ENCODE measurements at places on chromosomes 6 and 20. TPM values are rescaled to one million over a fixed set of nuclear protein-coding genes. Genes with fewer than 3 reads are reported as not detected.

RIN2 gene
- 79.8 TPM for total RNA-seq

ATP9A gene
- total RNA-seq = 31.1 TPM

NINL gene
- total RNA-seq = 10.1 TPM

RUNX2 gene
- total RNA-seq = not detected

MDFI gene
- total RNA-seq = 26.8 TPM

SNAP91 gene
- total RNA-seq = under 0.01 TPM

OR2H2 gene
- not detected for total RNA-seq

DNA sequence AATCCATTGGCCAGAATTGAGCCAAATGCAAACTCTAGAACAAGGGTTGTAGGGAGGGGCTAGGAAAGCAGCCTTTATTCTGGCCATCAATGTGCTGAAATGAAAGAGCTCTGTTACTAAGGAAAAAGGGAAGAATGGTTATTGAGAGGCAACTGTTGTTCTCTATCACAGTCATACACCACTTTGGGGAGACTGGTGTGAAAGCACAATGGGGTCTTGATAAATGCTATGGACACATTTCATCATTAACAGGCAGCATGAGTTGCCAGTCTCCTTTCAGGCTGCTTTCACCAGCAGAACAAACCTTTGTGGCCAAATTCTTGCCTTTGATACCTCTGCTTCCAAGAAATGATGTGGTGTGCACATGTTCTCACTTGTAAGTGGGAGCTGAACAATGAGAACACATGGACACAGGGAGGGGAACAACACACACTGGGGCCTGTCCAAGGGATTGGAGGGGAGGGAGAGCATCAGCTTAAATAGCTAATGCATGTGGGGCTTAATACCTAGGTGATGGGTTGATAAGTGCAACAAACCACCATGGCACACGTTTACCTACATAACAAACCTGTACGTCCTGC, 86.2 kb downstream of the CDS2 start:
- no peak for DNase-seq

- DNase-seq = no peak
Measured at GRCh38 chr6:152329638-152330448, 307.3 kb downstream of the SYNE1 start.

GRCh38 chr6:1917626-1918371, 308.1 kb downstream of the FOXC1 start:
- DNase-seq = peak; percentile 66

DNA sequence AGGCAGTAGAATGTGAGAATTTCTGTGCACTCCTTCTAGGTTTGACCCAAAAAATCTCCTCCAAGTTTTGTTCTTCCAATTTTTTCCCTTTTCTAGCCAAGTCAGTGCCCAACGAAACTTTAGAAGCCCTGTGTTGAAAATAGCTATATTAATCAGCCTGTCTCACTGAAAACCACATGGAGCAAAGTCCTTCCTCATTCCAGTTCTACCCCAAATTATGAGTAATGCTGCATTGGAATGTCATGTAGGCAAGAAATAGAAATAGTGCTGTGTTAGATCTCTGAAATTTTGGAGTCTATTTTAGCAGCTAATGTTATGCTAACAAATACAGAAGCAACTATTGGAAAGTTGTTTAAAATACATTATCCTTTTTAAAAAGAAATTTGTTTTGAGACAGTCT, 725.5 kb downstream of the TBC1D32 start:
- no peak for DNase-seq

GRCh38 chr6:104483225-104483834, 376.4 kb downstream of the HACE1 start:
- no peak for DNase-seq

DNA sequence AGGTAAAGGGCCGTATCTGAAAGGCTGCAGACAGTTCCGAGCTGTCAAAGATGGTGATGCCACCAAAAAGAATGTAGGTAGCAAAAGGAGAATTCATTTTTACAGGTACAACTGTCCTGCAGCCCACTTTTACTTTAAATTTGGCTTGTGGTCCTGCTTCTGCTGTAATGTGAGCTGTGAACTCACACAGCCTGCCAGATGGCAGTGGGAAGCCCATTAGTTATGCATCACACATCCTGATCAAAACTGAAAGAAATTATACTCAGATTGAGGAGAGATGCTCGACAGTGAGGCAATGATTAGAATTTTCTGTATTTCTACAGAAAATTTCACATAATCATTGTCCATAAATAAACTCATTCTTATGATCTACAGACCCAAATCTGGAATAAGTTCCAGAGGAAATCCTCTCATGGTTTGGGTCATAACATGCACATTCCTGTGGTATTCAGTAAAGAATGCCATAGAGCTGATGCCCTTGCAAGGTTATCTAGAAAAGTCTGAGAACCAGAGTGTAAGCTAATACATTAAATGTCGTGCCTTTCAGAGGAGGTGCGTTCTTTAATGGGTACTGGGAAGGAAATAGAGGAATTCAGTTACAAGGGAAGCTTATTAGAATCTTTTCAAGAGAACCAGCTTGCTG, 23.9 kb upstream of the E2F3 start:
- DNase-seq = peak; percentile 78

GRCh38 chr6:3372912-3373554, 83.8 kb downstream of the SLC22A23 start:
- no peak for DNase-seq

GRCh38 chr6:43807228-43808061, 37.4 kb downstream of the VEGFA start:
- DNase-seq = no peak

GRCh38 chr20:3896853-3897583, 7.8 kb downstream of the PANK2 start:
- DNase-seq = no peak

GRCh38 chr6:1363729-1364572, 25.4 kb upstream of the FOXF2 start:
- DNase-seq = no peak

DNA sequence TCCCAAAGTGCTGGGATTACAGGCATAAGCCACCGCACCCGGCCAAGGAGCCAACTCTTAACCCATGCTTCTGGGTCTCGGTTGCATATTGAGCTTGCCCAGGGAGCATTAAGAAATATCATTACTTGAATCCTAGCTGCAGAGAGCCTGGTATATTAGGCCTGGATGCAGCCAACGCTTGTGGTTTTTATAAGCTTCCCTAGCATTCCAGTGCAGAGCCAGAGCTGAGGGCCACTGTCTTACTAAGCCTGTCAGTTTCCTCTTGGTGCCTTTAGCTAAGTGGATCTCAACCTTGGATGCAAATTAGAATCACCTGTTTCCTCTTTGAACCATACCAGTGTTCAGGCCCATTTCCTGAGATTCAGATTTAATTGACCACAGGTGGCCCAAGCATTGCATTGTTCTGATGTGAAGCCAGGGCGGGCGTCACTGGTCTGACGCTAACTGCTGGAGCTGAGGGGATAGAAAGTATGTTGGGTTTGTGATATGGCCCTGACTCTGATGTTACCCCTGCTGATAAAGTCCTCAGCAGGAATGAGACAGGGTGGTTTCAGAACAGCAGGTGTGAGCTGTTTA, 76.3 kb downstream of the BTBD3 start:
- no peak for DNase-seq

- DNase-seq = no peak
Measured at GRCh38 chr6:36605560-36606391, 11.6 kb downstream of the SRSF3 start.

GRCh38 chr6:158207422-158207788, 39.3 kb downstream of the GTF2H5 start:
- peak; percentile 63 for DNase-seq

DNA sequence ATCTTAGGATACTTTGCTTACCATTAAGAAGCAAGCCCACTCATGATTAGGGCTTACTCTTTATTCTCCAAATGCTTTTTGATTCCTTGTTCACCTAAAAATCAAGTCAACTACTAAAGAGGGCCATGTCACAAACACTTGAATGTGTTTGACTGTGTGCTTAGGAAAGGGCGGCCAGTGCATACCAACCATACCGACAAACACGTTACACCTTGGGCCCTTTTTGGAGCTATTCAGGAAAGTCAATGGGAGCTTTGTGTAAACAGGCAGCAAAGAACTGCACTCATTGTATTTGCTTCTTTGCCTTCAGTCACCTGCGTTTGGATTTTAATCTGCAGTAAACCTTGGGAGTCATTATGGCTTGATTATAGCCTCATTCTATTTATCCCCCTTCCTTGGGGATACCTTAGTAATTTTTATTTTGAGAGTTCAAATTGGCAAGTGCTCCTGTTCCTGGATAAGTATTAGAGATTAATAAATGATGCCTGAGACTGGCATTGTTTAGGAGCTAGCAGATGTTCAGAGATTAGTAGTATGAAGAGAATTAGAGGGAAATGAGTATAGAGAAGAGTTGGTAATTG, 102.6 kb upstream of the HDGFL1 start:
- DNase-seq = no peak

DNA sequence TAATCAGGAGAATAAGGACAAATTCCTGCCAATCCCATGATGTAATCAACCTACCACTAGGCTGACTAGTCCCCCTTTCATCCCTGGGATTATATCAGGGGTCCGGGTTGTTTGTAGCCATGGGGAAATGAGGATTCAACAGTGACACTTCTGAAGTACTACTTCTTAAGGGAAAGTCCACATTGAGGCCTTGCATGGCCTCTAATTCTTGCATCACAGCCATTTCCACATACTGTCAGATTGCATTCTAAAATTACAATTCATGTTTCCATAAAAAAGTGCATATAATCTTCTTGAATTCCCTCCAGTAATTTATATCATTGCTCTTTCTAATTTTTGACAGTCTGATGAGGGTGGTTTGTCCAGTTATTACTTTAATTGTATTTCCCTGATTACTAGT, 184.2 kb downstream of the PHF3 start:
- no peak for DNase-seq

- no peak for DNase-seq
Measured at GRCh38 chr20:44997171-44997570, 30.9 kb downstream of the STK4 start.

GRCh38 chr6:111971866-111972532, 81.9 kb upstream of the CCN6 start:
- no peak for DNase-seq

DNA sequence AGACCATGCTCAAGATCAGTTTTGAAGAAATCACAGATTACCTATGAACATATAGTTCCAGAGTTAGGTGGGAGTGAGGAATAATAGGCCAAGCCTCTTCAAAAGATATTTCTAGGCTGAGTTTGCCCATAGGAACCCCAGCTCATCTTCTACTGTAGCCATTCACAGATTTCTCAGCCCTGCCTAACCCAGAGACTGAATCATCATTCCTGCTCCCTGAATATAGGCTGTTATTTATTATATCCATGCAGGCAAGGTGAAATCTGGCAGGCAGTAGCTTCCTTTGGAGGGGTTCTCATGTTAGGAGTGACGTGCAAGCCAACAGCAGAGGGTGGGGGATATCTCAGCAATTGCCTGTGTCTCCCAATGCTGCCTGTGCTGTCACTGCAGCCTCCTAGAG, 25.6 kb upstream of the ADGRF4 start:
- DNase-seq = no peak

DNA sequence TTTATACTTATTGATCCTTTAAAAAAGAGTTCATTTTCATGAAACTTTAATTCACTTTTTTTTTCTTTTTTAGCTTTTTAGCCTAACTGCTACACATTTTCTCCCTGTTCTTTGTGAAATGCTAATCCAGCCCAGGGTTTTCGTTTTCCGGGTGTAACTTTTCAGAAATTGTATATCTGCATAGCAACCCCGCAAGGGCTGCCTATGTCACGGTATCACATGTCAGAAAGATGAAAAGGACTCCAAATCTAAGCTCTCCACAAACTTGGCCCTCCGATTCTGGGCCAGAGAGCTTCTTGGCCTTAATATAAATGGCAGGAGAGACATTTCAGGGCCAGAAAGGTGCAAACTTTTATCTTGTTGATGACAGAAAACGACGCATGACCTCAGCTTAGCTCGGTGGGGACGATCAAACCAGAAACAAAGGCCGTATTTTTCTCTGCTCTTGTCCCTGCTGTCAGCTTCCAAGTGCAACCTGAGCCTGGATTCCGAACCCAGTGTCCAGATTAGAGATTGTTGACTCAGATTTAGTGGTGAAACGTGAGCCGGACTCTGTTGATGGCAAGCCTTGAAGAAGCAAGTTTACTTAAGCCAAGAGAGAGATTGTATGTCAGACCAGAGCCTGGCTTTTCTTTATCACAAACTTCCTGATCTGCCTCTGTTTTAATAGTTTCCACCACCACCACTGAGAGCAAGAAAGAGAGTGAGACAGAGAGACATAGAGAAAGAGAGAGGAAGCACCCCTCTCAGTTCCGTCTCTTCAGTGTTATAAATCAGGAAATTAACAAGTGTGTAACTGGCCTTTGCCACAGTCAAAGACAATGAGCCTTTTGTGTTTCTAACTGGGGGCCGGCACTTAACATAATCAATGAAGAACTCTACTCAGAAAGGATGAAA, 157.8 kb downstream of the SCML4 start:
- DNase-seq = no peak

GRCh38 chr20:62945771-62946339, 6.7 kb upstream of the SLC17A9 start:
- DNase-seq = no peak

- DNase-seq = no peak
Measured at GRCh38 chr6:610882-611281, 46.0 kb downstream of the HUS1B start.

DNA sequence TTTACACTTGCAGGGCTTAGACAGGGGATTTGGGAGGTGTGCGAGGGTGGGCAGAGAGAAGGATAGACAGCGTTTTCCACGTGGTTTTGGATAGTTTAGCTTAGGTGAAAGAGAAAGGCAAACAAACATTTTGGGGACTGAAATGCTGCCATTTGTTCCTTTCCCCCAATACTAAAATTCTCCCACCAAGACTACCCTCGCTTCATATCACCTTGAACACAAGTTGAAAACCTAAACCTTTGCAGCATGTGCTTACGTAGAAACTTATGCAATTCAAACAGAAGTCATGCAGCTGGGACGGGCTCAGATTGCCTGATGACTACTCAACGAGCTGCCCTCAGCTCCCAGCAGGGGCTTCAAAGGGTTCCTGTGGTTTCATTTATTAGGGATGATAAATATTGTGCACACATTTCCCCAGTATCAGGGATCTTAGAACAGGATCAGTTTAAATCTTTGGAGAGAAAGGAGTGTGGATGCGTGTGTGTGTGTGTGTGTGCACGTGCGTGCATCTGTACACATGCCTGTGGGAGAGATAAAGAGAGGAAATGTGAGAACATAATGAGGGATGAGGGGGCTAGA, 77.3 kb downstream of the SLC22A23 start:
- no peak for DNase-seq

GRCh38 chr6:147833607-147834006, 325.1 kb downstream of the SAMD5 start:
- no peak for DNase-seq

- no peak for DNase-seq
Measured at GRCh38 chr20:2946988-2947961, 74.0 kb downstream of the PTPRA start.

GRCh38 chr6:84428300-84428907, 201.0 kb upstream of the CEP162 start:
- peak; percentile 26 for DNase-seq

DNA sequence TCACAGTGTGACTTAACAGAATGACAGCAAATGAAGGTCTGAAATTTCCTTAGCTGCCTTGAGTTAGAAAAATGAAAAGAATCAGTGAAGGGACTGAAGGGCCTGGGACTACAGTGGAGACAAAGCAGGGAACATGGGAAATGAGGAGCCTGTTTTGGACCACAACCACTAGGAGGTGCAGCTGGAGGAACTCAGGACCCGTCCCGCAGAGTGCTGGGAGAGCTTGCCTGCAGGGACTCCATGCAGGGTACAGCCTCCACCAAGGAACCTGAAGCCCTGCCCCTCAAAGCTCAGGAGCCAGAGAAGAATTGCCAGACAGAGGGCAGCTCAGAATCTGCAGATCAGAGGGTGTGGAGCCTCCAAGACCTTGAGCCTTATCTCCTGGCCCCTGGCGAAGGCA, 50.7 kb downstream of the LRFN2 start:
- no peak for DNase-seq
